LHCN-M2 (cell line): ENCODE measurements at places on chromosomes 3 and 15.

DNA sequence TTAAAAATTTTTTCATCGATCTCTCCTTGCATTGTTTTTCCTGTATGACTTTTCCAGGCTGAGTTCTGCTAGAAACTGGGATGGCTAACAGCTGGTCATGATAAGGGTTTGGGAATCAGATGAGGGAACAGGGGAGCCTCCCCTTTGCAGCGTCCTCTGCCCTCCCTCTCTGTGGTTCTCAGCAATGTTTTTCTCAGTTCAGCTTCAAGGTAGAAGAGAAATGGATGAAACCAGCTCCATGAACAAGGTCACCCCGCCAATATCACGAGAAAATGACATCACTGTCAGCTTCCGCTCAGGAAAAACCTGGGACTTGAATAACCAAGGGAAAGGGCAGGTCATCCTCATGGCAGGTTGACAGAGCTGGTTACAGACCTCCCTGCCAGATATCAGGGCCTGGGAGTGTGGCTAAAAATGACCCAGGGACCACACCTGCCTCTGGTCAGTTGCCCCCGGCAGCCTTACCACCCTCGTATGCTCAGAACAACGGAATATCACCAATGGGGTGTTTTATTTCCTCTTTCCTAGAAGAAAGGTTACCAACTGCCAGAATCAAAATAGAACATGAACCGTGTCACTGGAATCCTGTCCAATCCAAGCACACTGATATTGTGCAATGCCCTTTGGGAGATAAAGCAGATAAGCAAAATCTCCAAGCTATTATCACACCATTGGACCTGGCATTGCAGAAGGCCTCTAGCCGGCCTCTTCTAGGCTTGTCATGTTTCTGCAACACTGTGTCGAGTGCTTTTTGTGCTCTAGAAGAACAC is 26.1 kb downstream of the LSM3 start:
- peak; percentile 14 for DNase-seq

DNA sequence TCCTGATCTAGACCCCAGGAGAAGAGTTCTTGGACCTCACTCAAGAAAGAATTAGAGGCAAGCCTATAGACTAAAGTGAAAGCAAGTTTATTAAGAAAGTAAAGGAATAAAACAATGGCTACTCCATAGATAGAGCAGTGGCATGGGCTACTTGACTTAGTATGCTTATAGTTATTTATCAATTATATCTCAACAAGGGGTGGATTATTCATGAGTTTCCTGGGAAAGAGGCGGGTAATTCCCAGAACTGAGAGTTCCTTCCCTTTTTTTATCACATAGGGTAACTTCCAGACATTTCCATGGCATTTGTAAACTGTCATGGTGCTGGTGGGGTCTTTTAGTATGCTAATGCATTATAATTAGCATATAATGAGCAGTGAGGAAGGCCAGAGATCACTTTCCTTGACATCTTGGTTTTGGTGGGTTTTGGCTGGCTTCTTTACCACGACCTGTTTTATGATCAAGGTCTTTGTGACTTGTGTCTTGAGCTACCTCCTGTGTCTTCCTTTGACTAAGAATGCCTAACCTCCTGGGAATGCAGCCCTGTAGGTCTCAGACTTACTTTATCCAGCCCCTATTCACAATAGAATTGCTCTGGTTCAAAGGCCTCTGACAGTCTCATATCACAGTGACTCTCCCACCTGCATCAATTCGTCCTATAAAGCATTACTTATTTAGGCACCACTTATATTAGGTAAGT is 35.3 kb upstream of the PLSCR2 start:
- no peak for DNase-seq

DNA sequence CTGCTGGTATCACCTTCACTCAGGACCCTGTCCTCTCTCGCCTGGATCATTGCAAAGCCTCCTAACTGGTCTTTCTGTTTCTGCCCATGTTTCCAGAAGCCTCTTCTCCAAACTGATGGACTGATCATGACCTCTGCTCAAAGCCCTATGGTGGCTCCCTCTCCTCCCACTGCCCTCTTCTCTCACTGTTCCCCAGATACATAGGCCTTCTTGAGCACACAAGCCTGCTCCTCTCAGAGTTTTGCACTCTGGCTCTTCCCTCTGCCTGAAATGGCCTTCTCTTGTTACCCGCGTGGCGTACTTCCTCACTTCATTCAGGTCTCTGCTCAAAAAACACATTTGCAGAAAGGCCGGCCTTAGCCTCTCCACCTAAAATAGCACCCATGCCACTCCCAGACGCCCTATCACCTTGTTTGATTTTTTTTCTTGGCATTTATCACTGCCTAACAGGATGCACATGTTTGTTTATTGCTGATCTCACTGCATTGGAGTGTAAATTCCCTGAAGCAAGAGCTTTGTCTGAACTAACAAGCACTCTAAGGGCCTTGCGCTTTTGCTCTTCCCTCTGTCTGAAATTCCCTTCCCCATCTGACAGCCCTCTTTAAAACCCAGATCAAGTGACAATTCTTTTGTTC is 1.4 kb upstream of the ETFA start:
- DNase-seq: no peak

DNA sequence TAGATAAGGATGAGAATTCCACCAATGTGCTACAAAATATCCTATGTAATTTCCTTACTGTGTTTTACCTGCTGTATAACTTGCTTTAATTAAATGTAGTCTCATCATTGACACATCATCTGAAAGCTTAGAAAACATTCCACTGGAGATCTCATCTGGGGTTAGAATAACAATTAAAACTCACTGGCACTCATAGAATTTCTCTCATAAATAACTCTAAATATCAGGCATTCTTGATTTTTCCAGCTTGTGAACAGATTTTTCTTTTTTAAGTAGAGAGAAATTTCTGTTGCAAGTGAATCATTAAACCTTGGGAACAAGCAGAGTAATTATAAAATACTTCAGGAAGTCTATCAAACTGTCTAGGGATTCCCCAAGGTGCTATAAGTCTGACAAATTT is 843.8 kb downstream of the NAALADL2 start:
- DNase-seq: no peak

DNA sequence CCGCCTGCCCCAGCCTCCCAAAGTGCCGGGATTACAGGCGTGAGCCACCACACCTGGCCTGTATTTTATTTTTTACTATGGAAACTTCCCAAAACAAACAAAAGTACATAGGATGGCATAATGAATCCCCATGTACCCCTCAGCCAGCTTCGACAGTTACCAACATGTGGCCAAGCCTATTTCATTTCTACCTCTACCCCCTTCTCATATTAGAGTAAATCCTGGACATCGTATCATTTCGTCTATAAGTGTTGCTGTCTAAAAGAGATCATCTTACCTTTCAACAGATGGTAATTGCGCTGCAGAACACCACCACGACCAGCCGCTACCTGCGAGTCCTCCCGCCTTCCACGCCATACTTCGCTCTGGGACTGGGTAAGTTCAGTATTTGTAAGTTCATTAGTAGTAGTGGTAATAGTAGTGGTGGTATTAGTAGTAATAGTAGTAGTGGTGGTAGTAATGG is 44.9 kb downstream of the DLEC1 start:
- DNase-seq: no peak
